ENCODE measurements at places on chromosomes 1 and 21.

GRCh38 chr1:13930151-13930550, 230.2 kb downstream of the PRDM2 start:
- DNase-seq: no peak

- DNase-seq: no peak
Observed at GRCh38 chr1:6672558-6672957, 29.1 kb downstream of the DNAJC11 start.

DNA sequence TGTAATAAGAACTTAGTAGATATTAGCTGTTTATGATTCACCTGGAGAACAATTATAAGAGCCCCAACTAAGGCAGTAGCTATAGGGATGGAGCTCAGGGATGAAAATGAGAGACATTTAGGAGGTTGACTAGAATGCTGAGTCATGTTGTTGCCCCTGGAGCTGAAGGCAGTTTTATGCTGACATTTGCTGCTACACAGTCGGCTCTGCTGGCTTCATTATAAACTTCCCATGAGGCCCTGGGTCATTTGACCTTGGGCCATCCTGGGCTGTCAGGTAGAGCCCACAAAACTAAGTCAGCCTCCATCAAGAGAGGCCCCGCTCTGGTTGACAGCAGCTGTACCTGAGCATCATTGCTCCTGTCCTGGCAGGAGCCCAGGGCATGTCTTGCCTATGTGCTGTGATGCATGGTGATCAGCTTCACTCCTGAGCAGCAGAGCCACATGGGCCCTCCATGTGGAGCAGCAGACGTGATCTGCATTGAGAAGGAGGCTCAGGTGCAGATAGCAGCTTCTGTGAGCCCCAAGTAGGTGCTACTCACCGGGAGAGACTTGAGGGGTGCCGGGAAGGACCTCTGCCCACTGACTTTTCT, 112.4 kb downstream of the TBX19 start:
- DNase-seq: no peak

DNA sequence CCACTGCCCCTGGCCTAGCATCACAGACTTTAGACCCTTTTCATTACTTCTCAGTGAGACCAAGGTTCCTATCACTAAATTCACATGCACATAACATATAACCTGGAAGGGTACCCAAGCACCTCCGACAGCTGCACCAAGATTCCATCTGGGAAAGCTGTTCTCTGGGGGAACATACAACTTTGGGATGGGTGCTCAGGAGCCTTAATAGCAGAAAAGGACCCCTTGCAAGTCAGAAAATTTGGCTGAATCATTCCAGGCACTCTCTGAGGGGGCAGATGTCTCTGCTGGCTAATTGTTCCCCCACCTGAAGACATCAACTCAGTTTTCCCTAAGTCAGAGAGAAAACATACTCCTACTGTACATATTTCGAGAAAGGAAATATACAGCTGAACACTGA, 41.3 kb upstream of the PSEN2 start:
- no peak for DNase-seq

DNA sequence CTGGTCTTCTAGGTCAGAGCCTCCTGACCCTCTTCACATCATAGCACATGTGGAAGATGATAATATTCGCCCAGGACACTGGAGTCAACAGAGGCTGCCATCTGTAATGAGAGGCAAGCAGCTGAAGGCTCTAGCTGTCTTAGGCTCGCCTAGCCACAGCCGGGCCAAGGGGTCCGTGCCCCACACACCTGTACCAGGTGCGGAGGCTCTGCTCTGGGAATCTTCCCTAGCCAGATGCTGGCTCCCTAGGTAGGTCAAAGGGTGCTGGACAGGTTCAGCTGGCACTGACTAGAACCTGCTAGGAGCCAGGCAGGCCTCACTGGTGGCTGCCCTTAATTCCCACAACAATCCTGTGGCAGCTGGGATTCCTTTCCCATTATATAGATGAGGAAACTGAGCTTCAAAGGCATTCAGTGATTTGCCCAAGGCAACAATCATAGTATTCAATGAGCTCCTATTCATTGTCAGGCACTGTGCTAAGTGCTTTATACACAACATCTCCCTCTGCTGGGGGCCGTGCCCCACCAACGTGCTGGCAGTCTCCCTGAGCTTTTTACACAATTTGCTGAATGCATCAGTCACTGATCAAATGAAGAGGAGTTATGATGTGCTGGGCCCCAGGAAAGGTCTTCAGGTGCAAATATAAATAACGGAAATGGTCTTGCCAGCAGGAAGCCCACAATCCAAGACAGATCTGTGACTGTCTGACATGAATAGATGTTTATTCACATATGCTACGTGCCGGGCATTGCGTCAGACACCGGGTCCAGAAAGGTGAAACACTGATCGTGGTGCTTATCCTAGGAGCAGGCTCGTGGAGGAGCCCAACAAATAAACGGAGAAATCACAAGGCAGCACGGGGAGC, 58.0 kb downstream of the DDX20 start:
- DNase-seq: no peak

- DNase-seq: no peak
Observed at GRCh38 chr1:83641206-83641658, 357.7 kb downstream of the TTLL7 start.

- DNase-seq: no peak
Observed at GRCh38 chr1:87872189-87872588, 543.5 kb downstream of the LMO4 start.

GRCh38 chr1:59139396-59139795, 157.5 kb upstream of the FGGY start:
- no peak for DNase-seq

DNA sequence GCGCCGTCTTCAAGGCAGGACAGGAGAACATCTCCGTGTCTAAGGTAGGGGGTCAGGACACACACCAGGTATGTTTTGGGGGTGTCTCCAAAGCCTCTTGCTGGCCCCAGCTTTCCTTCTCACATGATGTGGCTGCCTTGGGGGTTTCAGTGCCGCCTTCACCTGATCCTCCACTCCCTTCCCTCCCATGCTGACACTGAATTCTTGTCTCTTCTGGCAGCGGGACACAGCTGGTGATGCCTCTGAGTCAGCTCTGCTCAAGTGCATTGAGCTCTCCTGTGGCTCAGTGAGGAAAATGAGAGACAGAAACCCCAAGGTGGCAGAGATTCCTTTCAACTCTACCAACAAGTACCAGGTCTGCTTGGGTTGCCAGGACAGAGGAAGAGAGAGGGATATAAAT, 13.5 kb downstream of the ATP1A2 start:
- DNase-seq: no peak

- DNase-seq: no peak
Observed at GRCh38 chr1:204943495-204943894, 72.8 kb downstream of the NFASC start.

GRCh38 chr1:115317101-115318012, 20.7 kb downstream of the NGF start:
- no peak for DNase-seq

- no peak for DNase-seq
Observed at GRCh38 chr21:41636636-41637630, 129.0 kb upstream of the TMPRSS2 start.

GRCh38 chr1:41200728-41201127, 41.4 kb downstream of the SCMH1 start:
- no peak for DNase-seq

DNA sequence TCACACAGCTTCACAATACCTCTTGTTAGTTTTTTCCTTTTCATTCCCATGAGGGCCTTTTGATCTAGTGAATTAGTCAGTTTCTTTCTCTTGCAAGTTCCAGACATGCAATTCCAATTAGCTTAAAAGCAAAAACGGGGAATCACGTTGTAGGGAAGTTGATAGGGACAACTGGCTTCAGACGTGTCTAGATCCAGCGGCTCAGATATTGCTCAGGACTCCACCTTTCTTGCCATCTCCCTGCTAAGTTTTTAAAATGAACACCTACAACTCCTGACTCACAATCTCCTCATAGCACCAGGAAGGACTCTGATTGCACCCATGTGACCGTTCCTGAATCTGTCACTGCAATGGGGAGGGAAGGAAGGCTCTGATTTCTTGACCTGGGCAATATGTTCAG, 63.8 kb upstream of the ARHGAP29 start:
- DNase-seq: no peak

GRCh38 chr1:42953182-42954180, 5.2 kb downstream of the SLC2A1 start:
- DNase-seq: no peak

- no peak for DNase-seq
Observed at GRCh38 chr1:117826119-117826518, 103.3 kb downstream of the GDAP2 start.

DNA sequence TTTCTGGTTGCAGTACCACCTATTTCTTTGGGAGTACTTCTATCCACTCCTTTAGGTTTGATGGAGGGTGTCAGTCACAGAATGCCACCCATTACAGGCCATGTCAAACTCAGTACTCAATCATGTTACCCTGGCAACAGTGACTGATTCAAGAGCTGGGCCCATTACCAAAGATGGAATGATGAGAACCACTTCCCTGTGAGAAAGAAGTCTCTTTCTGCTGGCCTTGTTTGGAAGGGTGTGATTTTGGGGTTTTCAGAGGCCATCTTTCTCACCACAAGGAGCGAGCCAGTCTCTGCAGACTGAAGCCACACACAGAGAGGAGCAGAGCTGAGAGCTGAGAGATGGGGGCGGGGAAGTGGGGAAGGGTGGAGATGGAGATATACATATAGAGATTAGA, 13.9 kb upstream of the STUM start:
- no peak for DNase-seq

DNA sequence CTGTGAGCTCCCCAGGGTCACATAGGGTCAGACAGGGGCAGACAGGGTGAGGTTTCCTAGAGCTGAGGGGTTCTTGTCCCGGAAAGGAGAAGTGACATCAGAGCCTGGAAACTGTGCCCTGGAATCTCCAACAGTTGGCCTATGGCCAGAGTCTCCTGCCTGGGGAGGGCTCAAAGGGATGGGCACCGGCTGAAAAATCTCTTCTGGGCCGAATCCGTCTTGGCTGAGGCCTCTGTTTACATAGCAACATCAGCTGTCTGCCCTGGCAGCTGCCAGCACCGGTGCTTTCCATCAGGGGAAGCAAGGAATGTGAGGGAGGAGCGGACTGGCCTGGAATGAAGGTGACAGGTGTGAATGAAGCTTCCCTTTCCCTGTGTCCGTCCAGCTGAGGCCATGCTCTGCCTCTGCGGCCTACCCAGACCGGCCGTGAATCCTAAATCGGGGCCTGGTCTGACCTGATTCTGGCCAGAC, 30.7 kb downstream of the VASH2 start:
- DNase-seq: no peak

DNA sequence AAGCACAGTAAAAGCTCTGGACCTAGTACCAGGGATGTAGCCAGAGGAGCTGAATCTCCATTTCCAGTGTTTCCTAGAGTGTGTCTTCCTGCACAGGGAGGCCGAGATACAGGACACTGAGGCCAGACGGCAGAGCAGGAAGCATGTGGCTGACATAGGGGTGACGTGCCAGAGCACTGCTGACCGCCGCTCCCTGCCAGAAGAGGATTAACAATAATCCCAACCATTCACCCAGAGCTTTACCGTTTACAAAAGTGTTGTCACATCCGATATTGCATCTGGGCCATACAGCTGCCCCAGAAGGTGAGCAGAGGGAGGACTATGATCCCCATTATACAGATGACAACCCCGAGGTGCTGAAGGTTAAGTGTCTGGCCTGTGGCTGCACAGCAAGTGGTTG, 5.8 kb upstream of the CLDN19 start:
- DNase-seq: no peak
